Effector memory CD4-positive, alpha-beta T cell (primary cell): ENCODE measurements at places on chromosomes 3 and 15.

- peak overlapping the region; percentile 71 for H3K4me3 ChIP-seq
- peaks cover 44% of the 10 kb centered on the region for H3K4me1 ChIP-seq
- H3K27me3 ChIP-seq, result no peaks in the 10 kb centered on the region
- peaks cover 3% of the 10 kb centered on the region for H3K36me3 ChIP-seq
- H3K27ac ChIP-seq, result peak overlapping the region; percentile 53
Observed at GRCh38 chr3:48503401-48504050, 448 bp downstream of the SHISA5 start.

- no peak for DNase-seq
- H3K27me3 ChIP-seq, result no peaks in the 10 kb centered on the region
- H3K4me3 ChIP-seq, result no peak overlapping the region
- H3K36me3 ChIP-seq, result no peaks in the 10 kb centered on the region
Observed at GRCh38 chr15:27669641-27670040, 429.5 kb downstream of the OCA2 start.

- no peaks in the 10 kb centered on the region for H3K36me3 ChIP-seq
- H3K4me1 ChIP-seq, result no peaks in the 10 kb centered on the region
- no peaks in the 10 kb centered on the region for H3K27me3 ChIP-seq
Observed at GRCh38 chr3:117052395-117052794, 342.8 kb downstream of the TUSC7 start.

DNA sequence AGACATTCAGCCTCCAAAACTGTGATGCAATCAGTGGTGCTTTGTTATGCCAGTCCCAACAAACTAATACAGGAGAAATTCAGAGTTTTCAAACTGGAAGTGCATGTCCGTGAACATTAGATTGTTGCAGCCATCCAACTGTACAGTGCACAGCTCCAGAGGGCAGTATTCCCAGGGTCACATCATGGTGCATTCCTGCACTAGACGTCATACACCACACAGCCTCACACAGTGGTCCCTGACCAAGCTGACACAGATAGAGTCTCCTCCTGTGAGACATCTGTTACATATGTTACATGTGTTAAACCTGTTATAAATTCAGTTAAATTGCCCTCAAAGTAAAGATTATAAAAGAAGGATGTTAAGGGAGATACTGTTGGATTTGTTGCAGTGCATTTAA, 209.0 kb downstream of the LRRN1 start:
- H3K4me3 ChIP-seq, result no peak overlapping the region
- H3K27ac ChIP-seq, result no peak overlapping the region
- DNase-seq, result no peak
- H3K36me3 ChIP-seq, result no peaks in the 10 kb centered on the region

DNA sequence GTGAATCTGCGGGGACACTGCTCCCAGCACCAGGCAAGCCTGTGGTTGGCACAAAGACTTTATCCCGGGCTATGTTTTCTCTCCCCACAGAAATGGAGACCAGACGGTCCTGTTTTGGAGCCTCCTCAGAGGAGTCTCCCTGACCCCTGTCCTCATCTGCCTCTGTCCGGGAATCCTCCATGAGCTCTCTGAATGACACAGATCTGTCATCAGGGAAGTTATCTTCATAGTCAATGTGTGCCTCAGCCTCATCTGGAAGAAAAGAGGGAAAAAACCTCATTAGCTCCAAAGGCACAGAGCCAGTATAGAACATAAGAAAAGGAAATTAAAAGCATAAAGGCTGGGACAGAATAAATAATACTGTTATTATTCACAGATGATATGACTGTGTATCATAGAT, 40.0 kb downstream of the CRTAP start:
- H3K27ac ChIP-seq, result no peak overlapping the region
- no peaks in the 10 kb centered on the region for H3K4me1 ChIP-seq
- H3K36me3 ChIP-seq, result no peaks in the 10 kb centered on the region
- no peak for DNase-seq
- no peaks in the 10 kb centered on the region for H3K27me3 ChIP-seq
